K562 (cell line): ENCODE measurements at places on chromosomes 7 and 10. TPM values are rescaled to one million over a fixed set of nuclear protein-coding genes. Genes with fewer than 3 reads are reported as not detected.

VAX1 gene
- not detected in 2 replicates for total RNA-seq

GRCh38 chr10:17348501-17349349 lies 105.7 kb downstream of the ST8SIA6 start:
- peak overlapping the region; percentile 3; the same call in 1 of the 2 replicates for H3K4me3 ChIP-seq
- peak overlapping the region; percentile 54 for H3K27ac ChIP-seq
- H3K27me3 ChIP-seq, result no peaks in the 10 kb centered on the region
- no peaks in the 10 kb centered on the region for H3K36me3 ChIP-seq
- H3K4me1 ChIP-seq, result peaks cover 3% of the 10 kb centered on the region; the same call in 1 of the 2 replicates

EEF1AKMT2 gene
- total RNA-seq, result 20.4 and 21.3 TPM in 2 replicates

DNA sequence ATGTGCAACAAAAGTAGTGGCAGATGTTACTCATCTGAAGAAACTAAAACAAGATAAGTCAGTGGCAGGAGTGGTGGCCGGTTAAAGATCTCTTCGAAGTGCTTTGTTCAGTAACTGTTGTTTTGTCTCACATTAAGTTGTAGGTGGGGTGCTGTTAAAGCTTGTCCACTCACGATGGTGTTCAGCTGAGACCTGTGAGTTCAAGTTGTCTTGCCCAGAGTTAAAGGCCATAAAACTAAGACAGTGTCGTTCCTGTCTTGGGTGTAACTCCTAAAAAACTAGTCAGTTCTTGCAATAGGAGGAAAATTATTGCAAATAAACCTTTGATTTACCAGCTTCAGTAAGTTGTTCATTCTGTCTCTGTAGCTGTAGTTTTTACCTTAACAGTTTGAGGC lies 857 bp upstream of the FOXP2 start:
- no peaks in the 10 kb centered on the region for H3K27me3 ChIP-seq
- no peaks in the 10 kb centered on the region for H3K36me3 ChIP-seq
- no peak for DNase-seq

- H3K27me3 ChIP-seq, result no peaks in the 10 kb centered on the region
- DNase-seq, result no peak
- no peak overlapping the region for H3K4me3 ChIP-seq
Measured at GRCh38 chr10:96794836-96795733, 37.0 kb upstream of the LCOR start.

- H3K4me3 ChIP-seq, result no peak overlapping the region
- no peak overlapping the region for H3K27ac ChIP-seq
- no peaks in the 10 kb centered on the region for H3K36me3 ChIP-seq
- DNase-seq, result no peak
- H3K27me3 ChIP-seq, result peaks cover 22% of the 10 kb centered on the region
Measured at GRCh38 chr10:118927321-118927720, 102.2 kb upstream of the NANOS1 start.

DNA sequence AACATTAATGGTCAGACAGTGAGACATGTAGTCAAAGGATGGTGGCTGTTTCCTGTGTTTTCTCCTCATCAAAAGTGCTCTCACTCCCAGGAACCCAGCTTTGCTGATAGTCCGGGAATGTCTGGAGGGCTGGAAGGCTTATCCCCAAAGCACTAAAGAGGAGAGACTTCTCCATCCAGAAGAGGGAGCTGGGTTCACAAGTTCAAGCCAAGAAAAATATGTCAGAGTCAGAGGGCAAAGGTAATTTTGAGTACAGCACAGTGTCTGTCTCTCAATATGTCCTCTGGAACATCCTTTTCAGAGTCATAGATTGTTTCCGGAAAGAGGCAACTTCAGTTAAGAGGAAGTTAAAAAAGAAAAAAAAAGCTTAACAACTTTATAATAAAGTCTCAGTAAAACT lies 281.5 kb upstream of the PHYHIPL start:
- H3K36me3 ChIP-seq, result no peaks in the 10 kb centered on the region
- H3K27me3 ChIP-seq, result no peaks in the 10 kb centered on the region
- no peak for DNase-seq
- H3K27ac ChIP-seq, result no peak overlapping the region
- no peak overlapping the region for H3K4me3 ChIP-seq

GRCh38 chr10:6141296-6142151 lies 52.7 kb downstream of the RBM17 start:
- DNase-seq, result no peak
- H3K4me3 ChIP-seq, result peak overlapping the region; percentile 2; the same call in 1 of the 2 replicates
- H3K36me3 ChIP-seq, result 0 out of 3 replicates have a peak, but pooled peaks cover 3% of the 10 kb centered on the region

GRCh38 chr7:12873571-12873970 lies 186.1 kb downstream of the ARL4A start:
- DNase-seq, result no peak
- H3K4me1 ChIP-seq, result no peaks in the 10 kb centered on the region
- no peaks in the 10 kb centered on the region for H3K36me3 ChIP-seq

DNA sequence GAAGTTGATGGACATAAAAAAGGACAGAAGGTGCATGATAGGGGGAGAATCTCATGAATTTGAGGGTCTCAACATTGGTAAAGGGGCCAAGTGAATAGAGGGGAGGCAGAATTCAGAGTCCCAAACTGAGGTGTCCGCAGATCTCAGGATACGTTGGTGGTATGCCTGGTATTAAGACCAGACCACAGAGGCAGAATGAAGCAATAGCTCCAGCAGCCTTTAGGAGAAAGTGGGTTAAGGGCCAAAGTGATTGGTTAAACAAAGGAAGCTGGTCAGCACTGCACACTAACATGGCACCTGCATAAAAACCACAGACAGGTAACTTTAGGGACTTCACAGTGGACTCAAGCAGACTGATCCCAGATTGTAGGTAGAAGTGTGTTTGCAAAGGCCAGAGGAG lies 37.5 kb downstream of the MEST start:
- H3K36me3 ChIP-seq, result no peaks in the 10 kb centered on the region; the same call in 1 of the 3 replicates
- H3K4me1 ChIP-seq, result no peaks in the 10 kb centered on the region
- no peak for DNase-seq
- H3K4me3 ChIP-seq, result no peak overlapping the region
- H3K27ac ChIP-seq, result no peak overlapping the region

DNA sequence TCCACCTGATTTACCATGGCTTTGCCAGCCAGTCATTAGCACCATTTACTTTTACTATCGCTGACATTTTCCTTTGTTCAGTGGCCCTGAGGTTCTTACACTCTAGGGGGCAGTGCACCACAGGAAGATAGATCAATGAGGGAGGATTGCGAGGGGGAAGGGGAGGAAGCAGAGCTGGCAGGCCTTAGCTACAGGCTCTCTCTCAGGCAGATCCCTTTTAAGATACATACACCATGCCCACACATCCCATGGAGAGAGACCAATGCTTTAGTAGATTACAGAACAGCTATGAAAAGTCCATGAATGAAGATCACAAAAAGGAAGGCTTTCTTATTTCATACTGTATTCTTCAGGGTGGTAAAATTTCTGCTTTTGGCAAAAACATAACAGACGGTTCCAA lies 47.4 kb downstream of the DENND11 start:
- H3K4me3 ChIP-seq, result no peak overlapping the region
- H3K4me1 ChIP-seq, result peaks cover 2% of the 10 kb centered on the region; the same call in 1 of the 3 replicates
- H3K36me3 ChIP-seq, result peaks cover 55% of the 10 kb centered on the region
- no peaks in the 10 kb centered on the region for H3K27me3 ChIP-seq

DNA sequence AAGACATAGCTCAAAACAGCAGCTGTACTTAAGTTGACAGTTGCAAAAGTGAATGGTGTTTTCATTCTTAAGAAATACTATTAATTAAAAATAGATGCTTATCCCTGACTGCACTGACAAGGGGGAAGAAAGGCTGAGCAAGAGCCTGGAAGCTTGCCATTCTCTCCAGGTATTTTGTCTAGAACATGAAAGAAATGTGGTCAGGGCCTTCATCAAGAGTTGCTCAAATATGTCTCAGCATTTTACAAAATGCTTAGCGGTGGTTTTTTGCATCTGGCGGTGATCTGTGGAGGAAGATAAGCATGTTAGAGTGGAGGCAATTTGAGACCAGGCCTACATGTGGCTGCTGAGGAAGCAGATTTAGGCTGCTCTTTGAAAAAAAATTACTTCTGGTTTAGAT lies 46.4 kb upstream of the CC2D2B start:
- no peaks in the 10 kb centered on the region for H3K36me3 ChIP-seq
- DNase-seq, result no peak
- no peak overlapping the region for H3K27ac ChIP-seq

BMPER gene
- total RNA-seq, result not detected in 2 replicates

DNA sequence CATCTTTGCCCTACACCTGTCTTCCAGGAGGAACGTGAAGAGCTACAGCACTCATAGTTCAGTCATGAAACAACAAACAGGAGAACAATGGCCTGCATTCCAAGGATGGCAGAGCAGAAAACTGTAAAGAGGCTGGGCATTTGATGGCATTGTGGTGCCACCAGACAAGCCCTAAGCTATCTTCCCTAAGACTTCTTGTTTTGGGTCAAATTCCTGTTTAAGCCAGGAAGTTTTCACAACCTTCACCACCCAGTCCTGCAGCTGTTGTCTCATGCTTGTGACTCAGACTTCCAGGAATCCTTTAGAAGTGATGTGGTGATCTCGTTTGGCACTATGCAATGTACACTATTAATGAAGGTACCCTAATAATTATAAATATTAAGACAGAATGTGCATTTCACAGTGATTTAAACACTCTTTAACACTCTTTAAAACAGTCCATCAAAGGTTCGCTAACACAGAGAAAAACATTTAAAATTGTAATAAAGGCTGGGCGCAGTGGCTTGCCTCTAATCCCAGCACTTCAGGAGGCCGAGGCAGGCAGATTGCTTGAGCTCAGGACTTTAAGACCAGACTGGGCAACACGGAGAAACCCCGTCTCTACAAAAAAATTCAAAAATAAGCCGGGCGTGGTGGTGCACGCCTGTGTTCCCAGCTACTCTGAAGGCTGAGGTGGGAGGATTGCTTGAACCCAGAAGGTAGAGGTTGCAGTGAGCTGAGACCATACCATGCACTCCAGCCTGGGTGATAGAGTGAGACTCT lies 2.7 kb upstream of the HERPUD2 start:
- no peaks in the 10 kb centered on the region for H3K27me3 ChIP-seq
- H3K4me3 ChIP-seq, result no peak overlapping the region
- no peak for DNase-seq
- H3K36me3 ChIP-seq, result peaks cover 5% of the 10 kb centered on the region; the same call in 1 of the 3 replicates
- peaks cover 20% of the 10 kb centered on the region for H3K4me1 ChIP-seq
- H3K27ac ChIP-seq, result no peak overlapping the region

- H3K4me3 ChIP-seq, result peak overlapping the region; percentile 62
- no peak for DNase-seq
- no peak overlapping the region for H3K27ac ChIP-seq
- H3K27me3 ChIP-seq, result no peaks in the 10 kb centered on the region
- no peaks in the 10 kb centered on the region; the same call in 1 of the 3 replicates for H3K4me1 ChIP-seq
- H3K36me3 ChIP-seq, result no peaks in the 10 kb centered on the region
Measured at GRCh38 chr7:93231259-93231658, 907 bp upstream of the VPS50 start.

GRCh38 chr10:33047655-33048054 lies 89.6 kb upstream of the ITGB1 start:
- no peaks in the 10 kb centered on the region for H3K4me1 ChIP-seq
- H3K27ac ChIP-seq, result no peak overlapping the region
- H3K4me3 ChIP-seq, result no peak overlapping the region

ASB4 gene
- not detected in 2 replicates for total RNA-seq

CHRM2 gene
- 0.04 TPM in 1 of 2 replicates, not detected in the other for total RNA-seq

DNA sequence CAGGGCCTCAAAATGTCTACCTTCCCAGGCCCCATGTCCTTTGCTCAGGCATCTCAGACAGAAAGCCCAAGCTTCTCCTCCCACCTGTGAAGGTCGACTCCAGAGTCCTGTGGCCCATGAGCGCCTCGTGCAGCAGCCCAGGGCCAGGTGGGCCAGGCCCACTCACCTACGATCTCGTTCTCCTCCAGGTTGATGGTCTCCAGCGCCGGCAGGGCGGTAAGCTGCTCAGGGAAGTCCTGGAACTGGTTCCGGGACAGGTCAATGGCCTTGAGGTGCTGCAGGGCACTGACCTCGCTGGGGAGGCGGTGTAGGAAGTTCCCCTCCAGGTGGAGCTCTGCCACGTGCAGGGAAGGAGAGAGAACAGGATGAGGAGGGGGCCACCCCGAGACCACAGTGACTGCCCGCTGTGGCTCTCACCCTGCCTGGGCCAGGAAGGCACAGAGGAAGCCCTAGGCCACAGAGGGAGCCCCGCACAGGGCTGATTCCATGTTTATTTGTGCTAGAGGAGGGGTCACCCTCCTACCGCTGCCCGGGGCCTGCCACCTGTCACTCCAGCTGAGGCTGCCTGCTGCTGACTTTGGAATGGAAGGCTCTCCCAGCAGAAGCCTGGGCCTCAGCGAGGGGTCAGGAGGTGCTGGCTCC lies 40.0 kb upstream of the NPFFR1 start:
- no peaks in the 10 kb centered on the region for H3K27me3 ChIP-seq
- H3K4me3 ChIP-seq, result no peak overlapping the region
- no peak for DNase-seq
- H3K36me3 ChIP-seq, result no peaks in the 10 kb centered on the region
- no peaks in the 10 kb centered on the region; the same call in 2 of the 3 replicates for H3K4me1 ChIP-seq

PIP gene
- total RNA-seq, result not detected in 2 replicates

SPACDR gene
- 0.55 and 1.2 TPM in 2 replicates for total RNA-seq

DNA sequence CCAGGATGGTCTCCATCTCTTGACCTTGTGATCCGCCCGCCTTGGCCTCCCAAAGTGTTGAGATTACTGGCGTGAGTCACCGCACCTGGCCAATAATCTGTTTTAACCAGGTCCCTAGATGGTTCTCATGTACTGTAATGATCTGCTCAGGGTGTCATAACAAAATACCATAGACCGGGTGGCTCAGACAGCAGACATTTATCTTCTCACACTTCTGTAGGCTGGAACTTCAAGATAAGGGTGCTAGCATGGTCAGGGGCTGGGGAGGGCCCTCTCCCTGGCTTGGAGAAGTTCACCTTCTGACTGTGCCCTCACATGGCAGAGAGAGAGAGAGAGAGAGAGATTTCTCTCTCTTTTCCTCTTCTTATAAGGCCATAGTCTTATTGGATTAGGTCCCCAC lies 279.4 kb upstream of the LYZL1 start:
- H3K36me3 ChIP-seq, result no peaks in the 10 kb centered on the region
- H3K4me1 ChIP-seq, result peaks cover 13% of the 10 kb centered on the region; the same call in 1 of the 2 replicates
- no peak overlapping the region for H3K4me3 ChIP-seq
- H3K27ac ChIP-seq, result no peak overlapping the region
- H3K27me3 ChIP-seq, result no peaks in the 10 kb centered on the region

SLC16A12 gene
- 0.04 TPM in 1 of 2 replicates, not detected in the other for total RNA-seq

CNTNAP2 gene
- 0.11 and 0.62 TPM in 2 replicates for total RNA-seq
